ENCODE measurements at places on chromosomes 4 and X. TPM values are rescaled to one million over a fixed set of nuclear protein-coding genes. Genes with fewer than 3 reads are reported as not detected.

The NSG1 gene
- total RNA-seq: 1.3 TPM

The BEND4 gene
- not detected for total RNA-seq

- no peak for DNase-seq
These were observed 284.2 kb downstream of the RCHY1 start for GRCh38 chr4:75229806-75230570.

DNA sequence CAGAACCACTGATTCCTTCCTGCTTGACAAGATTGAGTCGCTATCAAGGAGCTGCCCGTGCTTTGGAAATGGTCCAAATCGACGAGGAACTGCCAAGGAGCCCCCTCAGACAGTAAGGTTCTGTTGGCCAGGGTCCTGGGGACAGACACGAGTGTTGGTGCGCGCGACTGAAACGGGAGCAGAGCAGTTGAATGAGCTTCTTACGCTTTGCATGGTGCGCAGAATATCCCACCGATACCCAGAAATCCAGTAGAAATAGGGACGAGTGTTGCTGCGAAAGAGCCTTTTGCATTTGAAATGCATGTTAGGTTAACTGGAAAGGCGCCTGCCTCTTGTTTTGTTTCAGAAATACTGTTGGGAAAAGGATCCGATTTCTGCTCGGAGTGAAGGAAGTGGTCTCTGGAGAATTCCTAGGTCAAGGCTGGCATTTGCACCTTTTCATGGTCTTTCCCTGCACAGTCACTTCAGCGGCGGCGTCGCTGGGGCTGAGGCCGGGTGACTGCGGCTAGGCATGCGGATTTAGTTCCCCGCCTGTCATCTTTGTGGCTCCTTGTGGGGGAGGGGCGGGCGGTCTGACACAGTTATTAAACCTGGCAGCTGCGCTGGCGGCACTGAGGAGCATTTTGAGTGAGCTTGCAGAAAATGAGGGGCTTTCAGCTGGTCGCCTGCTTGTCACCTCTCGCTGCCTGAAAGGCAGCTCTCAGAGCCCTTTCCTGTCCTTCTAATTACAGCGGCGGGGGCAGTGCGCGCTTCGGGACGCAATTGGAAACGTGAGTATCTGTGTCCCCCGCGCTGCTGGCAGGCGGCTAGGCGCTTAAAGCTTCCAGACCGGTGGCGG lies 51.5 kb upstream of the TRIM2 start:
- peak; percentile 44 for DNase-seq

DNA sequence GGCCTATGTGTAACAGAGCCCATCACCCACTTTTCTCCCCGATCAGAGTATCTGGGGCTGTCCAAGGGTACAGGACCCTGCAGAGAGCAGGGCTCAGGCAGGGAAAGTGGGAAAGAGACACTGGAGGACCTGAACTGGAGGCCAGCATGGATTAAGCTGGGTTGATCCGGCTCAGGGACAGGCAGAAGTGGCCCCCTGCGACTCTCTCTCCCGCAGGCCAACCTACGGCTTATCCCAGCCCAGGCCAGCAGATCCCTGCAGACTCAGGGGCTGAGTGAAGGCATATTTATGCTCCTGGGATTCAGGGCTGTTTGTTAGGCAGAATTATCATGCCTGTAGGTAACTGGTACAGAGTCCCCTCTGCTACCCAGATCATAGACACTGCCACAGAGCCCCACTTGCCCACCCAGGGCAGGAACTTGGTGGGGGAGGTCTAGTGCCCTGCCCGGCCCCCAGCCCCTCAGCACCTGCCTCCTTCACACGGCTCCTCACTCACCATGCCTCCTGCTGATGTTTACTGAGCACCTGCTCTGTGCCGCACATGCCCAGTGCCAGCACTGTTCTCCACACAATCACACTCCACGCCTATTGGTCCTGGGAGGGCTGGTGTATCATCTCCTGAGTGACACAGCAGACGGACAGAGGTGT lies 87.3 kb downstream of the ADRA2C start:
- DNase-seq: no peak

DNA sequence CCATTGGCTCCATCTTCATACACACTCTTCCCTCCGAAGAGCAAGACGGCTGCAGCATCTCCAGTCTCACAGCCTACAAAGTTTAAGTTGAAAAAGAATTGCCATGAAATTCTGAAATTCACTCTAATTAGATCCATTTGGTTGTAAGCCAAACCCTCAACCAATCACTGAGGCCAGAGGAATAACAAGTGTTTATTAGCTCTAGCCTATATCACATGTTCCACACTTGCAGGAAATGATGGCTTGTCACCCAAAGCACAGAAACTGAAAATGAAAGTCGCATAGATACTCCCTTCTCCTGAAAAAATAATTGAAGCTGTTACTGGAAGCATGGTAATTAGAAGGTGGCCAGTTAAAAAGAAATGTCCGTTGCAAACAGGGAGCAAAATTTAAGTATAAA lies 1071.8 kb downstream of the CCSER1 start:
- no peak for DNase-seq

DNA sequence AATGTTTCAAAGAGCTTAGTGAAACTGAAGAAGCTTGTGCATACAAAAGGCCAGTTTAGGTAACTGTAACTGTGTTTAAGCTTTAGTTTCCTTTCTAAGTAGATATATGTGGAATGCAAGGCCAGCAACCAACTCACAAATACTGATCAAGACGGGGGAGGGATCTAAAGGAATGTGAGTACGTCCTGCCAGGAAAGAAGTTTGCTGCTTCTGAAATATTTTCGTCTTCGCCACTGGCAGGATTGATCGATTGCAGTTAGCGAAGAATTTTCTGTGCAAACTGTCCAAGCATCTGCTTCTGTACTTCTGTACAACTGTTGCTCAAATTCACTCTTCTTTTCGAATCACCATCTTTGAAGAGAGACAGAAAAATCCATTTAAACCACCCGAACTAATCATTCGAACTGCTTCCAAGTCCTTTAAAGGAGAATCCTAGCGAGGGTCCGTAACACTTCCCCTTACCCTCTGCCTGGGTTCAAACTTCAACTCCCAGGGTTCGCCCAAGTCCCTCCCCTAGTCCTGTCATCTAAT lies 373 bp upstream of the INTS6L start:
- DNase-seq: no peak

DNA sequence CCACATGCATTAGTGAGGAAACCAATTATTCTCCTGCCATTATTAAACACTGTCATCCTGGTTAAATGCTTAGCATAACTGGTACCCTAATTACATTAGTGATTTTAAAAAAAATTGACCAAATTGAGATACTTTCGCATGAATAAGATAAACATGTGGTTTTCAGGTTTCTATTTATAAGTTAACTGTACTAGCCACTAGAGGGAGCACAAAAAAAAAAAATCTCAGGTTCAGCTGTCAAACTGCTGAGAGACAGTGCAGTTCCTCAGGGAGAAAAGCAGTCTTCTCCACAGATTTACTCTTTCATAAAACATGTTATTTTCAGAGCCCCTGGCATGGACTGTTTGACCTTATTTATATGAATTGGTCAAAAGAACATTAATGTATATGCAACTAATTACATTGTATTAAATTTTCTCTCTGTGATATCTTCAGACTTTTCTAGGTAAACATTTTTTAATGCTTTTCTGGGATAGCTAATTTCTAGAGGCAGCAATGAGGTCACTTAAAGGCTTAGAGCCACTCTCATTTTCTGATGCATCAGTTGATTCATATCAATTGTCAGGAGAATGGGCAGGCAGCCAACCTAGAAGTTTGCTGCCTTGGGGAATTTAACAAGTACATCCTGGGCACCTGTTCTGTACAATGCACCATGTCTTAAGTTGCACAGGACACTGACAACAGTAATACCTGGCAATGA lies 167.5 kb downstream of the CDS1 start:
- peak; percentile 16 for DNase-seq

DNA sequence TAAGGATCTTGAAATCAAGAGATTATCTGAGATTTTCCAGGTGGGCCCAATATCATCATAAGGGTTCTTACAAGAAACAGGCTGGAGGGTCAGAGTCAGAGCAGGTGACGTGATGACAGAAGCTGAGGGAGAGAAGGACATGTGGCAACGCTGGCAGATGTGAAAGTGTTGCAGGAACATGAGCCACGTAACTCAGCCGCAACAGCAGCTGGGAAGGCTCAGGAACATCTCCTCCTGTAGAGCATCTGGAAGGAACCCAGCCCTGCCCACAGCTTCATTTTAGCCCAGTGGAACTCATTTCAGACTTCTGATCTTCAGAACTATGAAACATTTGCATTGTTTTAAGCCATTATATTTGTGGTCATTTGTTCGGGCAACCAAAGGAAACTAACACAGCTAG lies 156.3 kb upstream of the VEGFC start:
- peak; percentile 6 for DNase-seq

The RAI2 gene
- 4.9 TPM for total RNA-seq

The SHOX gene
- not detected for total RNA-seq

DNA sequence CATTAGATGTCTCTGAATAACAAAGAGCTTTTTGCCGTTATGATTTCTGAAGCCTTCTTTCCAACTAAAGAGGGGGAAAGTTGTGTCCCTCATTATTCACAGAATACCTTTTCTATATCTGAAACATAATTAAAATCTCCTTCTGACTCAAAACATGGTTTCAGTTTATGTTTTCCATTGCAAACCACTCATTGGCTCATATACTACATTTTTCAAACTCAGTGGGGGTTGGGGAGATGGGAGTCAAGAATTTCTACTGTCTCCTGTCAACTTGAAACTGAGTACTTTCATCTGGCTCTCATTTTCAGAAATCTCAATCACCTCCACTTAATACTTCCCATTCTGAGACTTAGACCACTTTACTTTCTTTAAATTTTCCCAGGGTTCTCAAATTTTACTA lies 1839.5 kb upstream of the PCDH10 start:
- DNase-seq: no peak

The ARHGAP10 gene
- 28.7 TPM for total RNA-seq

DNA sequence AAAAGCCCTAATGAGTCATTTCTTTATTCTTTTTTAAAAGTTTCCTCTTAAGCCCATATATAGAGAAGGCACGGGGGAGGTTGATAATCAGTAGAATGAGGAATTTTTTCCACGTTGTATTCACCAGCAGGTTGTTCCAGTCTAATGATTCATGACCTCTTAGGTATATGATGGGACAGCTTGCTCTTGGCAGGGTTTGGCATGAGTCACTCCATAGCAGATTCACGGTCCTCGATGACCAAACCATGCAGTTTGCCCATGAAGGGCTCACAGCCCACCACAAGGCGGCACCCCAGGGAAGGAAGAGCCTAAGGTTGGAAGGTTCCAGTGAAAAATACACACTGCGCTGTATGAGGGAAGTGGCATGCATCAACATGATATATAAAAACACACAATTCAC lies 623.8 kb upstream of the DIPK2B start:
- peak; percentile 10 for DNase-seq

DNA sequence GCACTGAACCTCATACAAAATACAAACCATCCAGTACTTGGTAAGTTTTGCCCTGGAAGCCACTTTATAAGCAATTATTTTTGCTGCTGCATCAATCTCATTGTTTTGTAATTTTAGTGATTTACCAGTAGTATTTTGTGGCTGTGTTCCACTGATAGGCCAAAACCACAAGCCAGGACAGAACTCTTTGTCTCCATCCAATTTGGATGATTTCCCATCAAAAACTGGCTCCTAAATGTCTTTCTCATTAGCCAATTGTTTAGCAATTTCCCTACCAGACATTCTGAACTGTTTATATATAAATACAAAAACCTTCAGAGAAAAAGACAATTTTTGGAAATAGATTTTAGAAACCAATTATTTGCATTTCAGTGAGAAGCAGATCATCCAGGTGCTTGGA lies 4.4 kb downstream of the GSPT2 start:
- DNase-seq: no peak

- DNase-seq: no peak
These were observed 10.2 kb downstream of the NAT8L start for GRCh38 chr4:2069161-2069971.

DNA sequence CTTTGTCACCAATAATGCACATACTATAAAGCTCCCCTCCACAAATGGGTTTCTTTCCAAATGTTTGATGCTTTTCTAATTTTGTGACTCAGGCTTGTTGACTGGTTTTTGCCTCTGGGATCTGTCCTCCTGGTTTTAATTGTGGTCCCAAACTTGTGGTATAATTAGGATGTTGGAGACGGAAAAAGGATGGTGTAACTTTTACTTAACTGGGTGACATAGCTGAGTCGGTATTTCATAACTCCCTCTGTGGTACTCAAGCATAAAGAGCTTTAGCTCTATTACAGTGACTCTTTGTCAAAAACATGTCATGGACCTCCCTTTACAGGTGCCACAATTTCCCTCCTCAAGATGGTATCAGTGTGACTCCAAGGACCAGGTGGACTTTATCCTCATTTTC lies 119.7 kb upstream of the RBPJ start:
- DNase-seq: no peak

- DNase-seq: no peak
These were observed 218.7 kb downstream of the BMPR1B start for GRCh38 chr4:94976371-94977011.

DNA sequence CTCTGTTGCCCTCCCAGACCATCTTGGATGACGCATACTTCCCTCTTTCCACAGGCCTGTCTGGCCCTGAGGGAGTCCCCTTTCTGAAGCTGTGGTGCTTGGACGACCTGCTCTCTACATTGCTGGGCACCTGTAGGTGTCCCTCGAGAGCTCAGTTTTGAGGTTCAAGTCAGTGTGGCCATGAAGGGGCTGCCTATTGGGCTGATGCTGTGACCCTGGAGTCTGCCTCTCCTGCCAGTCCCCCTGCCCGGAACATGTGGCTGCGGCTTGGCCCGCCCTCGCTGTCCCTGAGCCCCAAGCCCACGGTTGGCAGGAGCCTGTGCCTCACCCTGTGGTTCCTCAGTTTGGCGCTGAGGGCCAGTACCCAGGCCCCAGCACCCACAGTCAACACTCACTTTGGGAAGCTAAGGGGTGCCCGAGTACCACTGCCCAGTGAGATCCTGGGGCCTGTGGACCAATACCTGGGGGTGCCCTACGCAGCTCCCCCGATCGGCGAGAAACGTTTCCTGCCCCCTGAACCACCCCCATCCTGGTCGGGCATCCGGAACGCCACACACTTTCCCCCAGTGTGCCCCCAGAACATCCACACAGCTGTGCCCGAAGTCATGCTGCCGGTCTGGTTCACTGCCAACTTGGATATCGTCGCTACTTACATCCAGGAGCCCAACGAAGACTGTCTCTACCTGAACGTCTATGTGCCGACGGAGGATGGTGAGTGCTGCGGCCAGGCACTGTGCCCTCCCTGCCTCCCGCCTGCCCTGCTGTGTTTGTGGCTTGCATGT lies 3.0 kb downstream of the NLGN3 start:
- DNase-seq: no peak

The FHDC1 gene
- 3.9 TPM for total RNA-seq

The ZCCHC18 gene
- 2.6 TPM for total RNA-seq

DNA sequence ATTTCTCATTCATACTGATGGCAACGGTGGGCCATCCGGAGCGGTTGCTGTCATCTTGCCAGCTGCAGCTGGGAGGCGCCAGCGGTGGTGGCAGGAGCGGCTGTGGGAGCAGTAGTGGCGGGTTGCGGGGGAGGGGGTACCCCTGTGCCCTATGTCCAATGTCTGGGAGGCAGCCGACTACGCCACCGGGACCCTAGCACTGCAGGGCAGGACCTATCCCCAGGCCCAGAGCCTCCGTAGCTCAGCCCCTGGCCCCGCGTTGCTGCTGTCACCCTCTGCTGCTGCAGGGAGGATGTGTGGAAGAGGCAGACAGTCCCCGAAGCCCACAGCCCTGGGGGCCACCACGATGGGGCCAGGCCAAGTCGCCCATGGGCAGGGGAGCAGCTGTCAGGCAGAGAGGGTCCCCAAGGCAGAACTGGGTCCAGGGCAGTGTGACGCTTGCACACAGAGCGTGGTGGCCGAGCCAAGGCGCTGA lies 10.0 kb upstream of the SPP1 start:
- no peak for DNase-seq
